ENCODE measurements at places on chromosomes 16 and 17.

- no peak for DNase-seq
Measured at GRCh38 chr17:45200701-45201100, 21.0 kb upstream of the FMNL1 start.

GRCh38 chr17:82309656-82310570, 7.5 kb downstream of the CD7 start:
- no peak for DNase-seq

- no peak for DNase-seq
Measured at GRCh38 chr17:42287305-42287976, 857 bp upstream of the STAT5A start.

DNA sequence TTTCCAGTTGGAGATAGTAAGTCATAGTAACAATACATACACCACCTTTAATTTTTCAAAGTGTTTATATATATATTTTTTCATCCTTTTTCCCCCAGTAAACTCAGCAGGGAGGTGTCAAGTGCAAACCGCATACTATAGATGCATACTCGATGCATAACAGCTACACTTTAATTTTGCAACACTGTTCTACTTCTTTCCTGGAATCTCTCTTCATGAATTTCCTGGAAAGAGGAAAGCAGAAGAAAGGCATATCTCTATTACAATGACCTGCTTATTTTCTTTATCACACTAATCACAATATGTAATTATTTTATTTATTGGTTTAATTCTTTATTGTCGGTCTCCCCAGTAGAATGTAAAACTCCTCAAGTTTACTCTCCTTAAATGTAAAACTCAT, 140.0 kb downstream of the SNX11 start:
- no peak for DNase-seq

DNA sequence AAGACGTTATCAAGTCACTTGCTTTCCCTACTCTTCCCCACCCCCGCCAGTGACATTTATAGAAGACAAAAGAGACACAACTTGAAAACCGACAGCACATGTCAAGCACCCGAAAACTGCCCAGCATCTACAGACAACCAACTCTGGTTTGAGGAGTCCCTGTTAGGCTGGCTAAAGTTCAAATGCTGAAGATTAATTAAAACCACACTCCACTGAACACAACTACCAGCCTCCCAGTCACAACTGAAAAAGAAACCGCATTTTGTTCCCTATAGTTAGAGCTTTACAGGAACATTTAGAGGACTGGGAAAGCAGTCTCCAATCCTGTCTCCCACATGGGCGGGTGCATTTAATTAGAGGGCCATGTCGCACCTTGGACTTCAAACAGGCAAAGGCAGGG, 73.0 kb upstream of the COX10 start:
- no peak for DNase-seq

DNA sequence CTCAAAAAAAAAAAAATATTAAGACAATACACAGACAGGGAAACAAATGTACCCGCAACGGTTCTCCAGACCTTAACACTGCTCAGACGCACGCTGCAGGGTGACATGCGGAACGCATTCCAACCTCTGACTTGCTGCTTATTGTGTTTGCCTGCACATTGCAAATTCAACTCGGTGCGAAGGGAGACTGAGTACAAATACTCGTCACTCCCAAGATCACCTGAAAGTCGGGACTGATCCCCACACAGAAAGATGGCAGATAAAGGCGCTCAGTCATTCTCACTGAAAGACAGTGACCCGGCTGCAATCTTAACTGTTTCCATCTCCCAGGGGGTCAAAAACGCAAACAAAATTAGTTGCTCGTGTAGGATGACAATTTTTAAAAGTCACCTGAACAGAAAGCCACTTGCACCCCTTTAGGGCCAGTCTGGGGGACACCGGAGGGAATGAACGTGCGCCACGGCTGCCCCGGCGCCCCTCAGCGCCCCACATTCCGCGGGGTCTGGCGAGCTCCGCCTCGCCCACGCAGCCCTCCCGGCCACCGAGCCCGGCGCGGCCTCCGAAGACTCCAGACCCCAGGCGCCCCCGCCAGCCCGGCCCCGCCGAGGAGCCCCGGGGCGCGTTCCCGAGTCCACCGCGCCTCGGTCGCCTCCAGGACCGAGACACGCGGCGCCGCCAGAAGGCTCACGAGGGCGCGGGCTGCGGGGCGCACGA, 589 bp downstream of the CLCN7 start:
- DNase-seq: no peak

- no peak for DNase-seq
Measured at GRCh38 chr16:67190448-67191399, 788 bp upstream of the EXOC3L1 start.

DNA sequence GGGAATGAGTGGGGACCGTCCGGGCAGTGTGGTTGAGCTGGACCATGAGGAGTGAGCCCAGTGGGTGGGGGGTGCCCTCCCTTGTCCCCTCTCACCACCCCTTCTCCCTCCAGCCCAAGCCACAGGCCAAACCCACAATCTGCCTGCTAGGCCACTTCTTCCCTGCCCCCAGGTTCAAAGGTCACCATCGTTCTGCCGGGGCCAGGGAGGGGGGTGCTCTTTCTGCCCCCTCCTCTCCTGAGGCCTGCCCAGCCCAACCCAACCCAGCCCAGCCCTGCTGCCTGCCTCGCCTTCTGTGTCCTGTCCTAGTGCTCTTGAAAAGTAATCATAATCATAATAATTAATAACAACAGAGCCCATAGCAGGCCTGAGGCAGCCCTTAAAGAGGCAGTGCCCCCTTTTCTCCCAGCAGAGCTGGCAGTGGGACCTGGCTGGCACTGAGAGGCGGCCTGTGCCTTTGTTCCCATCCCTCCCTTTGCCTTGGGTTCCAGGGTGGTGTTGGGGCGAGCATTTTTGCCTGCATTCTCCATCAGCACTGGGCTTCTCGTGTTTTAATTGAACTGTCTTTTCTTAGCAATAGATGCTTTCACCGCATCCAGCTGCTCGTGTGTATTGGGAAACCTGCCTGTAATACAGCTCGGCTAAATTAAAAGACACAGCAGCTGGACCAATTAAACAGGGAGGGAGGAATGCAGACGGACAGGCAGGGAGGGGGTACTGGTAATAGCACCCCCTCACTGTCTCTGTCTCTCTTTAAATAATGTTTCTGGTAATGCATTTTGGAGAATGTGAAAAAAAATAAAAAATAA, 46.8 kb downstream of the SREBF1 start:
- DNase-seq: no peak

DNA sequence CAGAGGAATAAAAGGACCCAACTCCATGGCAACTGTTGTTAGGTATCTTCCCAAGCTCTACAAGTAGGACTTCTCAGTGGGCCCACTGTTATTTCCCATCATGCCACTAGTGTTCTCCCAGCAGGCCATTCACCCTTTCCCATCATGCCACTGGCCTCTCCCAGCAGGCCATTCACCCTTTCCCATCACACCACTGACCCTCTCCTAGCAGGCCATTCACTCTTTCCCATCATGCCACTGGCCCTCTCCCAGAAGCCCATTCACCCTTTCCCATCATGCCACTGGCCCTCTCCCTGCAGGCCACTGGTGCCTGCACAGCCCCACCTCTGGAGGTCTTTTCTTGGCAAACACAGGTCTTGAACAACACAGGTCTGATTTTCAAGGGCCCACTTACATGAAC, 36.3 kb downstream of the IFT140 start:
- no peak for DNase-seq

DNA sequence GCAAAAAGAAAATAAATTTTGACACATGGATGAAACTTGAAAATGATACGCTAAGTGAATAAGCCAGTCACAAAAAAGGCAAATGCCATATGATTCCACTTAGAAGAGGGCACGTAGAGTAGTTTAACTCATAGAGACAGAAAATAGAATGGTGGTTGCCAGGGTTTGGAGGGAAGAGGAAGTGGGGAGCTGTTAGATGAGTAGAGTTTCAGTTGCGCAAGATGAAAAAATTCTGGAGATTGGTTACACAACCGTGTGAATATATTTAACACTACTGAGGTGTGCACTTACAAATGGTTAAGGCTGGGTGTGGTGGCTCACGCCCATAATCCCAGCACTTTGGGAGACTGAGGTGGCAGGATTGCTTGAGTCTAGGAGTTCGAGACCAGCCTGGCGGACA, 93.4 kb upstream of the TMEM132E start:
- DNase-seq: no peak

- no peak for DNase-seq
Measured at GRCh38 chr17:11853321-11854151, 143.7 kb downstream of the ZNF18 start.

DNA sequence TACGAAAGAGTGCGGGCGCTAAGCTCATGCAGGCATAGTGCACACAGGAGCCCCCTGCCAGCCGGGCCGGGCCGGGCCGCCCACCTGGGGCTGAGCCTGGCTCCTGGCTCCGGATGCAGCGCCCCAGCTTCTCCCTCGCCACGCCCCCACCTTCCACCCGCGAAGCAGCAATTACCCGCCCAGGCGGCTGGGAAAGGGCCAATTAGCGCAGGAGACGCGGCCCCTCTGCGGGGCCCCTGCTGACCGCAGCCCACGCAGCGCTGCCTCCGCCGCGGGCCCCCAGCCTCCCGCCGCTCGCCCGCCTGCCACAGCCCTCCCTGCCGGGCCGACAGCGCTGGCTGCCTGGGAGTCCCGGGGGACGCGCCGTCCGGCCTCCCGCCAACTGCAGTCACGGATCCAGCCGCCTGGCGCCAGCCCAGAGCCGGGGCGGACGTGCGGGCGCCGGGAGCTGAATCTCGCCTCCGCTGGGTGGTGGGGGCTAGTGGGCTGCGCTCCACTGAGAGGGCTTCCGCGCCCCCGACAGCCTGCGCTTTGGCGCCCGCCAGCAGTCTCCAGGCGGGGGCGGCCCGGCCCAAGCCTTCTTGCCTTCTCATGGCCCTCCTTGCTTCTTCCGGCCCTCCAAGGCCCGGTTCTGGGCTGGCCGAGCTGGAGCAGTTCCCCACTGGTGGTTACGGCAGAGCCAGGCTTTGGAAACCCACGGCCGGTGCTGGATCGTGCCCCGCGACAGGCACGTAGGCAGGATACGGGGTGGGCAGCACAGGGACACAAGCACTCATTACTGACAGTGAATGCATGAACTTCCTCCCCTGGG, 14.9 kb upstream of the CBFB start:
- no peak for DNase-seq

DNA sequence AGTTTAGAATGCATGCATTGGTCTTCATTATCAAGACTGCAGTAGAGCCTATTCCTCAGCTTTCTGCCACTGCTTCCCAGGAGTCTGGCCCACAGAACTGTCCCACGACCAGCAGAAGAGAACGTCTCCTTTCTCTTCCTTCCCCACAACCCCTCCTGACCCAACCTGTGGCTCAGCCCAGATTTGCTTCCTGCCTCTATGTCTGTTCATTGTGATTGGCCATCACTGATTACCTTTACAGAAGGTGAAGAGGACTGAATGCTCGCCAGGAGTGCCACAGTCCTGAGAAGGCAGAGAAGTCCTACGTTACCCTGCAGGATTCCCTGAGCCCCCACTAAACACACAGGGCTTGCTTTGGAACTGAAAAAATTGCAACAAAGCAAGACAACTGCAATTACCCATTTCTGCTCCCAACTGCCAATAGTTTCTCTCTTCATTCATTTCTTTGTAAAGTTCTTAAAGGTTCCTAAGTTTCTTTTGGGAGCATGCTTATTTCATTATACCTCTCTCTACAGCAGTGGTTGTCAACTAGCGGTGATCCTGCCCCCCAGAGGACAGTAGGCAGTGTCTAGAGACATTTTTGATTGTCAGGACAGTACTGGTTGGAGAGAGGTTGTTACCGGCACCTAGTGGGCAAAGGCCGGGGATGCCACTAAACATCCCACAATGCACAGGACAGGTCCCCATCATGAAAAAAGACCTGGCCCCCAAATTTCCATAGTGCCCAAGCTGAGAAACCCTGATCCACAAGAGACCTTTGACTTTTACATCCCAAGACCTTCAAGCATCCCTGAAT, 4.5 kb upstream of the NAT9 start:
- no peak for DNase-seq

- DNase-seq: no peak
Measured at GRCh38 chr17:2978991-2979390, 84.4 kb downstream of the OR1D5 start.

DNA sequence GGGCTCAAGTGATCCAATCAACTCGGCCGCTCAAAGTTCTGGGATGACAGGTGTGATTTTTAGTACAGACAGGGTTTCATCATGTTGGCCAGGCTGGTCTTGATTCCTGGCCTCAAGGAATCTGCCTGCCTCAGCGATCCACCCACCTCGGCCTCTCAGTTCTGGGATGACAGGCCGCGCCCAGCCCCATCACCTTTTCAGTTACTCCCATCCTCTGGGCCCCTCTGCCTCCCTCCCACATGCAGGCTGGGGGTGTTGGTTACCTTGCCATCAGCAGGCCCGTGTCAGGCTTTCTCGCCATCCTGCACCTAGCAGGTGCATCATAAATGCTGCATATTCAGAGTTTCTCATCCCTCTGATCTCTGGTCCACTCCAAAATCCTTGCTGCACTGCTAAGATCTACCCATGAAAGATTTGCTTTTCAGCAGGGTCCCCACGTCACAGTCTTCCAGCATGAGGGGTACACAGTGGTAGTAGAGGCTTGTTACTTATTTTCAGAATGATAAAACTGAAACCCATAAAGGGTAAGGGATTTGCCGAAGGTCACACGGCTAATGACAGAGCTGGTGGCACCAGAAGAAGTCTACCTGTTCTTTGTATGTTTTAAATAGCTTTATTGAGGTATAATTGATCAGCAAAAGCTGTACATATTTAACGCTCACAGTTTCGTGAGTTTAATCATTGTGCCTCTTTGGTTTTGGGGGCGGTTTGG, 16.6 kb downstream of the PMM2 start:
- no peak for DNase-seq

DNA sequence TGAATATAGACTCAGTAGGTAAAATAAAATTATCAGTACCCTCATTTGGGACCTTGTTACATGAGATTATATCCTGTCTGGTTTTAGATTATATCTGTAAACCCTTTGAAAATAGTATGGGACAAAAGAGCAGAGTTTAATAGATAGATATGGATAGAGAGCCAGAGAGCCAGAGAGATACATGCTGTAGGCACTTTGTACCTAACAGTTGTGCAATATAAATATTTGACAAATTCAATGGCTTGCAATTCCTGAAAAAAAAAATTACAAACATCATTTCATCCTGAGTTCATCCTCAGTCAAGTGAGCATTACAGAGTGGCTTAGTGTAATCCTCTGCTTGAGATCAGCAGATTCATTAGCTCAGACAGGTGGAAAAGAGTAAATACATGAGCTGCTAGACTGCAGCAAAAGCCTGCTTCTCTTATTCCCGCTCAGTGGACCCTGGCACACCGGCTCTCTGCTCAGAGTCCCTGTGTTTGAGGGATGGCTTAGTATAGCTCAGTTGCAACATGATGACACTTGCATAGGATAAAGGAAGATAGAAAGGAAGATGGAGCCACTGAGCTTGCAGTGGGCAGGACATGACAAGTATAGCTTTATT, 931.6 kb upstream of the GOT2 start:
- DNase-seq: no peak

GRCh38 chr16:82464187-82464586, 162.6 kb upstream of the CDH13 start:
- DNase-seq: no peak
